Foreskin keratinocyte (primary cell): ENCODE measurements at places on chromosomes 1 and 21. TPM values are rescaled to one million over a fixed set of nuclear protein-coding genes. Genes with fewer than 3 reads are reported as not detected.

GRCh38 chr1:170369000-170369399 lies 163.0 kb upstream of the GORAB start:
- no peak for DNase-seq

- DNase-seq, result peak; percentile 55
Measured at GRCh38 chr1:91613595-91613994, 112.9 kb downstream of the CDC7 start.

OR2T35 gene
- not detected in 2 replicates for total RNA-seq

GRCh38 chr1:34369701-34370455 lies 193.2 kb downstream of the C1orf94 start:
- DNase-seq, result no peak

CELA3A gene
- not detected in 2 replicates for total RNA-seq

DNA sequence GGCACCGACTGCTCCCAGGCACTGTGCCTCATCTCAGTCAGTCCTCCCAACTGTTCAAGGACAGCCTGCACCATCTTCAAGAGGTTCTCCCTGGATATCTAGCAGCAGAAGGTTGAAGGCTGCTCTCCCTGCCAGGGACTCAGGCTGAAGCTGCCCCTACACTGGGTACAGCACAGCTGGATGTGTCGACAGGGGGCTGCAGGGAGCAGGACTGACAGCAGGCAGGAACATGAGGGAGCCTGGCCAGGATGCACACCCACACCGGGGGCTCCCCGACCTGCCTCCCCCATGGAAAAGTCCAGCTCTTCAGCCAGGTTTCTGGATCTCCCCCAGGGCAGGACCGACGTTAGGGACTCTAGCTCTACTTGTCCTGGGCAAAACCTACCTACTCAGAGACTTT lies 20.5 kb downstream of the SETD4 start:
- DNase-seq, result no peak

TRIM17 gene
- 0.68 and 0.81 TPM in 2 replicates for total RNA-seq

- peak; percentile 13 for DNase-seq
Measured at GRCh38 chr1:147168626-147169058, 3.6 kb downstream of the PRKAB2 start.

DNA sequence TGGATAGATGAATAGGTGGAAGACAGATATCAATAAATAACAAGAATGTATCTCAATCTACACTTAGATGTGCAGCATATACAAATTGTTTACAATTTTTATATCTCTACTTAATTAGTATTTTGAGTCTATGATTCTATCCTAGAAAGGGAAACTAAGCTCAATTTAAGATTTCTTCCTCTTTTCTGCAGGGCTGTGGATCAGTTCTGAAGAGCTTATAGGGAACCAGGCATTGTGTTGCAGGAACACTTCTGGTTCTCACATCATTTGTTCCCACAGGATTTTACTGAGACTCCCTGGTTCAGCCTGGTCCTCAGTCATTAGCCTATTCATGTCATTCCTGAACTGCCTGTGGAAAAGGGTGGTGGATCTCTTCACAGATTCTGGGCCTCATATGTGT lies 105.8 kb downstream of the TNFSF18 start:
- DNase-seq, result no peak

DNA sequence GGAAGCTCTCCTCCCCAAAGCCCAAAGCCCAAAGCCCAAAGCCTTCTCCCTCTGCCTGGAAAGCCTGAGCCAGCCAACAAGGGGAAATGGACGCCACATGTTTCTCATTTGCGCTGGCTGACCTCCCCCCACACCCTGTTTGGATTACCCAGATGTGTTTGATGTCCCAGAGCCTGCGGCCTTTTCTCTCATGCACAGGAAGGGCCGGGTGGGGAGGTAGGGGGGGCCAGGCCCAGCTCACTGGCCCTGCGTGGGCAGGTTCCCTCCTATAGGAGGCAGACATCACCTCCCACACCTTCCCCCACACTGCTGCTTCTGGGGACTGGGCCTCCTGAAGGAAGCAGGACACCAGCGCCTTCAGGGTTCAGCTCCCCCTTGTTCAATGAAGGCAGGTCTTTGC lies 116.3 kb downstream of the NAV1 start:
- DNase-seq, result no peak

LRRC52 gene
- total RNA-seq, result not detected in 2 replicates

ALX3 gene
- not detected in 2 replicates for total RNA-seq

BARHL2 gene
- total RNA-seq, result not detected in 2 replicates

- no peak for DNase-seq
Measured at GRCh38 chr1:48746906-48747305, 29.8 kb downstream of the BEND5 start.

DNA sequence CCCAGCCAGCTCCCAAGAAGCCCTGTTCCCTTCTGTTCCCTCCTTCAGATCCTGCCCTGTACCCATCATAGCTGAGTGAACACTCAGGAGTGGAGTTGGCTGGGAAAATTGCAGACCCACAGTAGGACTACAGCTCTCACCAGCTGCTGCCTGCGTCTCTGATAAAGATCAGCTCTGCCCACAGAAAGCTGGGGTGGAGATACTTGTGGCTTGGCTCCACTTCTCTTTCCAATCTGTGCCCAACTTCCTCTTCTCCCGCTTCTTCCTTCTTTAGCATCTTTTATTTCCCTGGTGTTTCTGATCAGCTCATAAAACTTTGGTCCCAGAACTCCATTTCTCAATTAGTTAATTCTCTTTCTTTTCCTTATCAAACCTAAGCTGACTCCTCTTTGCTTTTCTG lies 5.5 kb upstream of the CD1A start:
- no peak for DNase-seq

DNA sequence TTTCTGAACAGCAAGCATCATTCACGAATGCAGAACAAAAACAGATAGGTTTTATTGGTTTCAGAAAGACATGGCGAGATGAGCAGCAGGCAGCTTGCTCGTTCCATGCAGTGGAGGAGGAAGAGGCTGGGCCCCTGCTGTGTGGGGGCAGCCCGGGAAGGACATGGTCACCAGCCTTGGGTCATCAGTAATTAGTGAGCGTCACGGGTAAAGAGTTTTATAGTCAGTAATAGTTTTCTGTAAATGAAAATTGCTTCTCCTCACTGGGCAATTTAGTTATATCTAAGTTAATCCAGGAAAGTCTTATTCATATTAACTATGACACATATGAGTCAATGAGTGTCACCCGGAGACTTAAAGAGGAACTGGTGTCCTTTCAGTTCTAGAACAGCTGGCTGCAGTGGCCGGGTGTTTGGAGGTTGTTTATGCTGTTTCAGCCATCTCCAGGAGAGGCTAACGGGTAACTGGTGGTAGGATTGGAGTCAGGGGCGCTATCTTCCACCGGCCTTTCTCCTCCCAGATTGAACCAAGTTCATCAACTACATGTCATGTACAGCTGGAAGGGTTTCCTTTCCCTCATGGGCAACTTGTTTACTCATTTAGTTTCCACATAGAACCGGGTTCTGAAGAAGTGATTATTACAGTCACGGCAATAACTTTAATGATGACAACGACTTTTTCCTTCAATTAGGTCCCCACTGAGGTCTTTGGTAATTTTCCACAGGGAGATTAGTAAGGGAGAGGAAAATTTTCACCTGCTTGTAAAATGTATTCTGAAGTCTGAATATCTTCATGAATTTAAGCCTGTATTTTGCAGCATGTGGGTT lies 34.6 kb upstream of the SLC45A1 start:
- no peak for DNase-seq

- no peak for DNase-seq
Measured at GRCh38 chr1:117059334-117059677, 820 bp upstream of the TTF2 start.

DNA sequence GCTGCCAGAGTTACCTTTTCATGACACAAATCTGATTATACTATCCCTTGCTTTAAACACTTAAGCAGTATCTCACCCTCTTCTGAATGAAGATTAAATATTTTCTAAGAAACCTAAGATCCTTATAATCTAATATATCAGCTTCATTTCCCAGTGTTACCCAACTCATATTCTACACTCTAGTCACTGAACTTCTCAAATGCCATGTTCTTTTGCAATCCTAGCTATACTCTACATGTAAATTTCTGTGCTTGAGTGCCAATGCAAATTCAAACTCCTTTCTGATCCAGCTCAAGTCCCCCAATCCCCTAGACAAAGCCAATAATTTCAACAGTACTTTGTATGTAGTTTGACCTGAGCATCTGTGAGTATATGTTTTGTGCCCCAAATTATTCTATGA lies 293.9 kb downstream of the SDCCAG8 start:
- no peak for DNase-seq

GRCh38 chr1:48629867-48630266 lies 146.8 kb downstream of the BEND5 start:
- no peak for DNase-seq

GRCh38 chr1:111559736-111560279 lies 56.4 kb upstream of the ADORA3 start:
- DNase-seq, result no peak

GRCh38 chr21:34021726-34022125 lies 51.7 kb upstream of the MRPS6 start:
- no peak for DNase-seq
